NCI-H460 (cell line): ENCODE measurements at places on chromosomes 6 and 20. TPM values are rescaled to one million over a fixed set of nuclear protein-coding genes. Genes with fewer than 3 reads are reported as not detected.

HMGCLL1 gene
- total RNA-seq = 0.07 TPM in 1 of 2 replicates, not detected in the other

GRCh38 chr6:151216804-151217203 lies 23.0 kb upstream of the AKAP12 start:
- no peak for DNase-seq

GRCh38 chr6:107673076-107673494 lies 151.0 kb downstream of the SCML4 start:
- no peak for DNase-seq

DNA sequence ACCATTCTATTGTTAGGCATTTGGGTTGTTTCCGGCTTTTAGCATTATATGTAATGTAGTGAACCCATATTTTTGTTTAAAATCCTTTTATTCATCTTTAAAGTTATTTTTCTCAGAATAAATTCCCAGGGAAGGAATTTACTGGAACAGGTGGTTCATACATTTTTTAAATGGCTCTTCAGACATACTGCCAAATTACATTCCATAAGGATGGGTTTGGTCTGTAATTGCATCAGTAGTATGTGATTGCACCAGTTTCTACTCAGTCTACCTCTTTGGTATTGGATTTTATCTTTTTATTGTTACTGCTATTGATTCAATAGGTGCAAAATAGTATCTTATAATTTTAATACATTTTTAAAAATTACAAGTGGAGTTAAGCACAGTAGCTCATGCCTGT lies 27.2 kb downstream of the BRPF3 start:
- no peak for DNase-seq

- no peak for DNase-seq
These were observed 105.8 kb upstream of the TRAF3IP2 start for GRCh38 chr6:111711476-111711875.

CDYL gene
- total RNA-seq = 19.5 and 19.7 TPM in 2 replicates

DNA sequence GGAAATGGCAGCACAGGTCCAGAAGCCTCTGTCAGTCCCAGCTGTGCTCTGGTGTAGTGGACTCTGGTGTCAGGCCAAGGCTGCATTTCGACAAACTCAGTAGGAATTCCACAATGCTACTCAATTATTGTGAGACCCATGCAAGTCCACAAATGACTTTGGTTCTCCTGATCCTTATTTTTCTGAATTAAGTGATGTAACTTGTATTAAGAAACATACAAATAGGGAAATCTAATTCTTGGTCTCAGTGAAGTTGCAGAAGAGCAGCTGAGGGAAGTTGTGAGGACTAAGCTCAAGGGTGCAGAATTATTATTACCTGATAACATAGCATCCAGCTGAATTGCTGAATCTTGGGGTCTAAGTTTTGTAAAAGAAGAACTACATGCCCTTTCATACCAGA lies 116.8 kb downstream of the MAFB start:
- DNase-seq = no peak

DNA sequence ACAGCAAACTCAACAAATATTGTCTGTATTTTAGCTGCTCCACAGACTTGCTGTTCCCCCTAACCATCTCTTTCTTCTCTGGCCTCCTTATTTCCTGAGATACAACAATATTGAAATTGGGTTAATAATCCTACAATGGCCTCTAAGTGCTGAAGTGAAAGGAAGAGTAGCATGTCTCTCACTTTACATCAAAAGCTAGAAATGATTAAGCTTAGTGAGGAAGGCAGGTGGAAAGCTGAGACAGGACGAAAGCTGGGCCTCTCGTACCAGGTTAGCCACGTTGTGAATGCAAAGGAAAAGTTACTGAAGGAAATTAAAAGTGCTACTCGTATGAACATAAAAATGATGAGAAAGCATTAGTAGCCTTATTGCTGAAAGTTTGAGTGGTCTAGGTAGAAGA lies 63.8 kb downstream of the ELOVL5 start:
- no peak for DNase-seq

DNA sequence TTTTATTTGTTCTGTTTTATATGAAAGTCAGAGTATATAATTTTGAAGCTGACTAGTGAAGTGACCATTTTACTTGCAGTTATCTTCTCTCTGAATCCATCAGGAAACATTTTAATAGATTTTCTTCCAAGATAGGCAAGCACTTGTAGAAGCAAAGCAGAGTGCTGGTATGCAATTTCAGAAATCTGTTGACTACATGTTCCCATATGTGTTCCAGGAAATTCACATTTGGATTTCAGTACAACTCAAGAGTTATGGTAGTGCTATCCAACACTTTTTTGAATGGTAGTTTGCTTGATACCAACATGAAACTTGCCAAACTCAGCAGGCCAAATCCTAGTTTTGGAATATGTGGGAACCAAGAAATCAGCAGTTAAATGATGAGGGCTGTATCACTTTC lies 94.0 kb downstream of the CENPW start:
- no peak for DNase-seq

DNA sequence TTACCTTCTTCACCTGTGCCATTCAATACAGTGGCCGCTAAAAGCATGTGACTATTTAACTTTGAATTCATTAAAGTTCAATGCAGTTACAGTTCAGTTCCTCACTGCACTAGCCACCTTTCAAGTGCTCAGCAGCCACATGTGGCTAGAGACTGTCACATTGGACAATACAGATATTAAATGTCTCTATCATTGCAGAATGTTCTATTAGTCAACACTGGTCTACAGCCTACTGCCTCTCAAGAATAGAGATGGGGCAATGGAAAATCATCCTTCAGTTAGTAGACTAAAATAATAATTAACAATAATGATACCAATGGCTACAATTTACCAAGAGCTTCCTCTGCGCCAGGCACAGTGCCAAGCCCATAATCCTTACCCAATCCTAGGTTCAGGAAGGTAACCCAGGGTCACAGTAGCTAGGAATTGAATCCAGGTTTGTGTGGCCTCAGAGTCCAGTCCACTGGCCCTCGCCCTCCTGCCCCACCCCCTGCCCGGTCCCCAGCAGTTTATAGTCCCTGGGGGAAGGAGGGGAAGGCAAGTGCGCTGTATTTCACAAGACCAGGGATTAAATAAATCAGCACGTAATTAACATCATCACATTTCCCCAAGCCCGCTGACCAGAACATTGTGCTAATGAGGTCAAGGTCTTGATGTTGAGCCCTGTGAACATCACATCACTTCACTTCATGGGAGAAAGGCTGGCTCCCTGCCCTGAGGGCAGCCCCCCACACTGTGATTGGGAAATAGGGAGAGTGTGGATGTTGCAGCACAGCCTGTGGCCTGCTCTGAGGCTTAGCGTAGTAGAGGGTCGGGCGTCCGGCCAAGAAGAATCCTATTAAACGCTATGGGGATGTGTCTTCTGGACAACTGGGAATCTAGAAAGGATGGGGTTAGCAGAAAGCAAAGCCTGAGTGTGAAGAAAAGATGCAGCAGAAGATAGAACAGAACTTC lies 147.2 kb downstream of the VEGFA start:
- no peak for DNase-seq

SLC17A3 gene
- not detected in 2 replicates for total RNA-seq

- no peak for DNase-seq
These were observed 49.9 kb upstream of the ADGRF1 start for GRCh38 chr6:47091886-47092668.

OGFR gene
- total RNA-seq = 32.6 and 34.8 TPM in 2 replicates

- peak; percentile 27 for DNase-seq
These were observed 48.0 kb downstream of the ARMC2 start for GRCh38 chr6:108896111-108896661.

PNLDC1 gene
- not detected in 2 replicates for total RNA-seq

GRCh38 chr6:36333931-36334725 lies 2.6 kb downstream of the BNIP5 start:
- DNase-seq = no peak

ENPP4 gene
- total RNA-seq = 7.3 and 8.2 TPM in 2 replicates

- DNase-seq = no peak
These were observed 47.2 kb downstream of the METTL24 start for GRCh38 chr6:110310861-110311446.

BMP2 gene
- total RNA-seq = 6.6 and 7.1 TPM in 2 replicates
